ENCODE measurements at places on chromosomes 1 and 21.

GRCh38 chr1:52955129-52955970, 28.3 kb downstream of the SCP2 start:
- DNase-seq: no peak

GRCh38 chr1:155004352-155005075, 1.9 kb downstream of the ZBTB7B start:
- DNase-seq: no peak

DNA sequence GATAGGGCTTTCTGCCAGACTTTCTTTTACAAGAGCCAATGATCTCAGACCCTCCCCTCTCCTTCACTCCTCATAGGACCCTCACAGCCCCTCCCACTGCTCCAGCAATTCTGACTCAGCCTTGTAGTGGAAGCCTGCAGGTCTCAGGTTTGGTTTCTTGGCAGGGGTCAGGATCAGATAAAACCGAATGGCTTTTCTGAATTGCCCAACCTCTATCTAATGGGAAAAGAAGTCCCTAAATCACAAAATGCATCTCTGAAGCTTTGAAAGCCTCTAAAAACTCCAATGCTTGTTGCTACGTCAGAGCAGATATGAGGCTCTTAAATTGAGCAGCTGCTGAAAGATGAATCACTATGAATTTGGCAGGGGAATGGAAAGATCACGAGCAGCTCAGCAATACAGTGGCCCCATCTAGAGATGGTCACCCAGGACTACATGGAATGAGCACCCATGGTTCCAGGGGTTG, 74.5 kb downstream of the NID1 start:
- DNase-seq: no peak

GRCh38 chr1:96730574-96731298, 9.2 kb downstream of the PTBP2 start:
- DNase-seq: no peak

DNA sequence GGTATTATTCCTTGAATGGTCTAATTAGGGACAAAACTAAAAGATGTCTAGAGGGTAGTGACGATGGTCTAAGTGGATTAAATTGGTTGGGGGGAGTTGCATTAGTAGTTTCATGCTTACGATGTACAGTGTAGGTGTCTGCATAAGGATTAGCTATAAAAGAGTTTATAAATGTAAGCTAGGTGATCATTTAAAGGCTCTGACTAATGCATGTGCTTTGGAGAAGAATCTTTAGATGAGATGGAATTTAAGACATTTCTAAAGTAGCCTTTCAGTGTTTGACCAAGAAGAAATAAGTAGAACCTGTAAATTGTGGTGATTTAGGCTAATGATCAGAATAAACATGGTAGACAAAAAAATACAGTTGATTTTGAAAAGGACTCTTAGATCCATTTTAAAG, 7.4 kb downstream of the SYT14 start:
- no peak for DNase-seq
